ENCODE measurements at places on chromosomes 13 and 19.

GRCh38 chr19:23415561-23416191 is 20.4 kb upstream of the ZNF91 start:
- DNase-seq: no peak

- no peak for DNase-seq
Observed at GRCh38 chr19:5070930-5071329, 102.0 kb downstream of the KDM4B start.

- no peak for DNase-seq
Observed at GRCh38 chr13:23453132-23453531, 19.6 kb upstream of the SACS start.

DNA sequence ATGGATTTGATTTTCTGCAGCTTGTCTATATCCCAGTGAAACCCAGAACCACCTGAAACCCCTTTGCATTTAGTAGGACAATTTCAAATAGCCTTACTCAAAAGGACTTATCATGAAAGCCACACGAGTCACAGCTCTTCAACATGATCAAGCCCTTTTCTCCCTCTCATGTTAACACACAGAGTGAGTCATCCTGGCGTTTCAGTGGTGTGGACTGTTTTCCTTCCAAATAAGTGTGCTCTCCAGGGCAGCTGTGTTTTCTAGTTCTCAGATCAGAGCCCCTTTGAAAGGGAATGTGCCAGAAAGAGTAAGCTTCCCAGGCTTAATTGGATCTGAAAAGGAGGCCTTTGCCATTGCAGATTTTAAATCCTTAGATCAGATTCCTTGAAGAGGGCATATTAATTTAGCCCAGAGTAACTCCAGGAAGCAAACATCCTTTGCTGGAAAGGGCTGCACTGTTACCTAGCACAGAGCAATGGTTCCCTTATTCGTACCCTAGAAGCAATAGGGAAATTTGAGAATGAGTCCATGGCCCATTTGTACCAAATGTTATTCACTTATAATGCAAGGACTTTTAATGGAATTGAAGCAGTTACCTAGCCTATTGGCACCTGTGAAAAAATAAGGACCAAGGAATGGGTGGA is 51.3 kb downstream of the ERICH6B start:
- no peak for DNase-seq

- no peak for DNase-seq
Observed at GRCh38 chr19:31397308-31397707, 48.1 kb upstream of the TSHZ3 start.

GRCh38 chr19:18233224-18233825 is 7.1 kb upstream of the PDE4C start:
- DNase-seq: peak; percentile 24

- no peak for DNase-seq
Observed at GRCh38 chr13:113053801-113054604, 51.6 kb upstream of the F7 start.

Data from activated CD8-positive, alpha-beta memory T cell treated with anti-CD3 and anti-CD28 coated beads for 1 hour (primary cell).